Fibroblast of upper back skin (primary cell): ENCODE measurements at places on chromosomes 11 and 22.
A peak's percentile ranks its signal among the peaks of the same experiment; 100 is the strongest.

- DNase-seq: no peak
These were observed 82.4 kb upstream of the CLDN5 start for GRCh38 chr22:19606332-19607191.

GRCh38 chr11:16204261-16204660 is 152.1 kb downstream of the SOX6 start:
- no peak for DNase-seq

DNA sequence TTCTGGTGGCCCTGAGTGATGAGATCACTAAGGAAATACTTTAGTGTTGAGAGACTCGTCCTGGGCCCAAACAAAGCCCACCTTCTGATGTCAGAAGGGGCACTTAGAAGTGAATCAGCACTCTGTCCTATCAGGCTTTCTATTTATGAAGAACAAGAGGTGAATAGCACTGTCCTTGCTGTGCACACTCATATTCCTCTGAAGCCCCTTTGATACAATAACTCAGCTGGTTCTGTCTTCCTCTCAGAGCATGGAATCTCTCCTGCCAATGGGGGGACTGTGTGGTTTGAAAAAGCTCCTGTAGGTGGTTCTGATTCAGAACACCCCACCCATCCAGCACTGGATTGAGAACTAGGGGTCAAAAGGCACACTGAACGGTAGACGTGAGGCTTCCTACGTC is 348.1 kb downstream of the ETS1 start:
- no peak for DNase-seq

GRCh38 chr11:7904917-7905316 is 26.2 kb downstream of the OR10A6 start:
- peak; percentile 52 for DNase-seq

DNA sequence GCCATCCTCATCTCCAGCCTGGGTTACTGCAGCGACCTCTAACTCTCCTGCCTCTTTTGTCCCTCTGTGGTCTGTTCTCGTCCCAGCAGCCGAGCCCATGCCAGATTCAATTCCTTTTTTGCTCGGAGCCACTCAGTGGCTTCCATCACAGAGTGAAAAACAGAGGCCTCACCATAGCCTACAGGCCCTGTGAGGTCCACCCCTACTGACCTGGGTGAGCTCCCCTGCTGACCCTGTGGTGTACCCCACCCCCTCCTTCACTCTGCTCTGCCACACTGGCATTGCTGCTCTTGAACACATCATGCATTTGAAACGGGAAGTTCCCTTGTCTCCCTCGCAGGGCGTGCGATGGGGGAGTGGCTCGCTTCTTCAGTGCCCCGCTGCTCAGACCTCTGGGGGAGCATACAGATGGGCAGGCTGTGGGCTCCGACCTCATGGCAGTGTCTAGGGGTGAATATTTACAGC is 2.1 kb downstream of the AIP start:
- DNase-seq: no peak

- DNase-seq: no peak
These were observed 23.8 kb downstream of the KCNJ1 start for GRCh38 chr11:128843198-128843785.

DNA sequence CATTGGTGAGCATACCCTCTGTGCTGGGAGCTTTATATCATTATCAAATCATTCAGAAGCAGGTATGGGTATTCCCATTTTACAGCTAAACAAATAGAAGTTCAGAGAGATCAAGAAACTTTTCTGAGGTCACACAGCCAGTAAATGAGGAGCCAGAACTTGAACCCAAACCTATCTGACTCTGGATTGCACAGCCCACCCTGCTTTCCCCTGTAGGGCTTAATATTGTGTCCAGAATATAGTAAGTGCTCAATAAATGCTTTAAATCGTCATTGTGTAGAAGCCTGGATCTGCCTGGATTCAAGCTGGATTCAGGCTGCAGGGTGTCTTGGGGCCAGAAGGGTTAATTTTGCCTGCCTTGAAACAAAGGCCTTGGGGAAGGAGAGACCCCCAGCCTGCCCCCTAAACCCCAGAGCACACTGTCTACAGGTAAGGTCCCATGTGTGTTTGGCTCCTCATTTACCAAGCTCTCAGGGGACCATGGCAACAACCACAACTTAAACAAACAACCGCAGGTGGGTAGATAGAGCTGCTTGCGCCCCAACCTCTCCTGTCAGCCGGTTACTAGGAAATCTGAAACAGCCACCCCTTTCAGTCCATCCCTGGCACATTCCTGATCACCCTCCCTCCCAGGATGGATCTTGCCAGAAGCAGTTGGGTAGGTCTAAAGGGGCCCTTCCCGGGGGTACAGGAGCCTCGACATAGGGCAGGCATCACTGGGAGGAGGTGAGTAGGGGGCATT is 3.0 kb upstream of the SEC14L3 start:
- no peak for DNase-seq

GRCh38 chr22:37684803-37685615 is 1.1 kb upstream of the NOL12 start:
- no peak for DNase-seq

DNA sequence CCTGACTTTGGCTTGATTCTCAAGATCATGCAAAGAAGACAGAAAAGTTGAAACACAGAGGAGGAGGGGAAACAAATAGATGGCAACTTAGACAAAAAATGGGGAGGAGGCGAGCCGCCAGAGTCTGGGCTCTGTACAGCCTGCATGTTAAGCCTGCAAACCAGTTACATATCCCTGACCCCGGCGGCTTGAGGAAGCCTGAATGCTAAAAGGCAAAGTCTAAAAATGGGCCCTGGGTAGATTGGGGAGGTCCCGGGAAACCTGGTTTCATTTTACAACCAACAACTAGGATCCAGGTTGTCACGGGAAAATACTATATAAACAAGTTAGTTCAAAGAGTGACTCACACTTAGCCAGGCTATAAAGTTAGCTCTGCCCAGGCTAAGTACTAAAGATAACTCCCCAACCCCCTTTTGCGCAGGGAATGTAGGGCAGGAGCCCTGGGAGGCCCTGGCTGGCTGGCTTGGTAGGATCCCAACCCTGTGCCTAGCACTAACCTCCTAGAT is 18.8 kb upstream of the ZBTB16 start:
- DNase-seq: peak; percentile 13

DNA sequence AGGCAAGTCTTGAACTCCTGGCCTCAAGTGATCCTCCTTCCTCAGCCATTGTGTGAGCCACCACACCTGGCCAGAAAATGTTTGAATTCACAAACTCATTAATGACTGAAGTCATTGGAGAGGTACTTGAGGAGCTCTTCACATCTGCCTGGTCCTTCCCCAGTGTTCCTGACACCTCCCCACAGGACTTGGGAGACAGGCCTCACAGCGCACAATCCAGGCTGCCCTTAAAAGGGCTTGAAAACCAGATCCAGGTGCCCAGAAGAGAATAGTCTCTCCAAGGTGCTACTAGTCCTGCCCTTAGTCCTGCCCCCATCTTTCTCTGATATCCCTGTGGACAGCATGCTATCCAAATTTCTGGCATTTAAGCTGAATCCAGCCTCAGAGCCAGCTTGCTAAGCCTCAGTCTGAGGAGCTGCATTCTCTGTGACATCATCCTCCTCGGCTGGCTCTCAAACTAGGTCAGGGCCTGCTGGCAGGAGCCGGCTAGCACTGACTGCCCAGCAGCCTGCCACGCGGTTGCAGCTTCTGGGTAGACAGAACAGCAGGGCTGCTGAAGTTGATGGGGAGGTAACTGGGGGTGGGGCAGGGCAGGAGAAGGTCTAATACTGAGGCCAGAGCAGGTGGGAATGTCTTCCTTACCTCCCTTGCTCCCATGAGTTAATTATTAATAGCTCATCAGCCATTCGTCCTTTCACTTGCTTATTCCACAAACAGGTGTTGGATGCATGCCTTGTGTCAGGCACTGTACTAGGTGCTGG is 35.3 kb upstream of the NECTIN1 start:
- peak; percentile 56 for DNase-seq

GRCh38 chr11:65586676-65587075 is 8.9 kb downstream of the KCNK7 start:
- no peak for DNase-seq

DNA sequence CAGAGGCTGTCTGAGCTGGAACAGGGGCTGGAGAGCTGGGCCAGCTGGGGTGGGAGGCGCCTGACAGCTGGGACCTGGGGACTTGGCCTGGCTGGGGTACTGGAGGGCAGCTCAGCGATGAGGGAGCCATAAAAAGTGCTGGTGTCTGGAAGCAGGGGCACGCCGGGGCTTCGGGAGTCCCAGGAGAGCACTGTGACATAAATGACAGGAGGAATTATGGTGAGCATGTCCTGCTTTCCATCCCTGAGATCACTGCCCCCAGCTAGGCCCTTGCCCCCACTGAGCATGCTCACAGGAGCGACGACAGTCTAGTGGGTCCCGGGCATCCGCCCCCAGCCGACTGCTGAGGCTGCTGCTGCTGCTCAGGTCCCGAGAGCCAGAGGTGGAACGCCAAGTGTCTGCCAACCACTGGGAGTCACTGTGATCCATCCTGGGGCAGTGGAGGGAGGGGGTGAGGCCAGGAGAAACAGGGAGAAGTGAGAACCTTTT is 6.2 kb downstream of the ROBO4 start:
- no peak for DNase-seq

DNA sequence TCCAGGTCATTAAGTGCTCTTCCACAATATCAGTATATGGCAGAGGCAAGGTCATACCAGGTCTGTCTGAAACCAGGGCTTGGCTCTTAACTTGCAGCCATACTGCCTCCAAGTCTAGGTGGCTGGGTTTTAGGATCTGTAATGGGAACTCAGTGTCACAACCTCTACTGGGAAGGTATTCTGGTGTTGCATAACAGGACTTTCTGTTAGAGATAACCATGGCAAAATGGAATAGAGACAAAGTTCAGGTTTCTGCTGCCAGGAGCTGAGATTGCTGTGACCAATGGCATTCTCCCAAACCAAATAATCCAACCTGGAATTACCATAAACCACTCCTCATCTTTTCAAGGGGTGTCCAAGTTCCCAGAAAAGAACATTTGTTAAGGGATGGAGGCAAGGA is 6.8 kb upstream of the SAA1 start:
- DNase-seq: no peak
